Thoracic aorta (tissue), 2 donors: ENCODE measurements at places on chromosomes 7 and 10.

- DNase-seq: peak; percentile 59
Observed at GRCh38 chr7:128409596-128410450, at the start of gene IMPDH1. Gene IMPDH1, minus strand, starts transcription at chr7:128409982. Its CDS starts 81 bp downstream, at chr7:128409901.

- DNase-seq: no peak
Observed at GRCh38 chr7:13091974-13092707, 404.7 kb downstream of the ARL4A start.

- no peak for DNase-seq
Observed at GRCh38 chr7:95011995-95012394, 104.6 kb downstream of the PPP1R9A start.

DNA sequence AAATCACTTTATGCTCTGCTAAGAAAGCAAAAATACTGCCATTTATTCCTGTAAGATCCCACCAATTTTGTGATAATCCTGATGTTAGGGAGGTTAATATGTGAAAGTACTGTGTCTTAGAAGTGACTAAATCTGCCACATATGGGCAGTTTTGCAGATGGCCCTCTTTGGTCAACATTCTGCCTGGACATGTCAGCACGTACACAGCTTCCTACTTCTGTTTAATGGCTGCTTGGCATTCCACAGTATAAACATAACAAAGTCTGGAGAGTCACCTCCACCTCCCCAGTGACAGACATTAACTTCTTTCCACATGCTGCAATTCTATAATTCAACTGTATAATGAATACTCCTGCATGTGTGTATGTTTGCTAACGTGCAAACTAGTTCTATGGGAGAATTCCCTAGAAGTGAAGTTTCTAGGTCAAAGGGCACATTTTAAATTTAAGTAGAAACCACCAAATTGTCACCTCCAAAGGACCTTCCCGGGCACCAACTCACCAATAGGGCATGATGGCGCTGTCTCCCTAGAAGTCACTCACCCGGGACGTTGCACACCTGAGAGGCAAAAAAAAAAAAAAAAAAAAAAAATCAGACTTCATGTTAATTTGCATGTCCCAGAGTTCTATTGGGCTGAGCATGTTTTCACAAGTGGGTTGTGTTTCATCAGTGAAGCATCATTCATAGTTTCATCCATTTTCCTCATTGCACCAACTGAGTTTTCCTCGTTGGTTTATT is 38.9 kb downstream of the MKI67 start:
- no peak for DNase-seq

- no peak for DNase-seq
Observed at GRCh38 chr7:2990949-2991470, 52.7 kb downstream of the CARD11 start.

DNA sequence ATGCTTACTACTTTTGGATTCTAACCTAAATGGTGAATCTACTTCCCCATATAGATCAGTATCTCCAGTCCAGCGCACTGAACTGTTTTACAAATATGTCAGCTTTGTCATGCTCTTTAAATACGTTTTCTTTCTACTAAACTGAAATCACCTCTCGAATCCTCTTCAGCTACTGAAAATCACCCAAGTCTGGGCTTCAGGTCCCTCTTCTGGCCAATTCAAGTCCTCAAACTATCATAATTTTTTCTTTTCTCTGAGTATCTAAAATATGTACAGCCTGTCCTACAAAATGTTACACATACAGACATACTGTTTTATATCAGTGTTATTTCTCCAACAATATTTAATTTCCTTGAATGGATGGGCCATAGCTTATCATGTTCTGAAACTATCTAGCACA is 84.2 kb downstream of the CACNA2D1 start:
- DNase-seq: no peak

DNA sequence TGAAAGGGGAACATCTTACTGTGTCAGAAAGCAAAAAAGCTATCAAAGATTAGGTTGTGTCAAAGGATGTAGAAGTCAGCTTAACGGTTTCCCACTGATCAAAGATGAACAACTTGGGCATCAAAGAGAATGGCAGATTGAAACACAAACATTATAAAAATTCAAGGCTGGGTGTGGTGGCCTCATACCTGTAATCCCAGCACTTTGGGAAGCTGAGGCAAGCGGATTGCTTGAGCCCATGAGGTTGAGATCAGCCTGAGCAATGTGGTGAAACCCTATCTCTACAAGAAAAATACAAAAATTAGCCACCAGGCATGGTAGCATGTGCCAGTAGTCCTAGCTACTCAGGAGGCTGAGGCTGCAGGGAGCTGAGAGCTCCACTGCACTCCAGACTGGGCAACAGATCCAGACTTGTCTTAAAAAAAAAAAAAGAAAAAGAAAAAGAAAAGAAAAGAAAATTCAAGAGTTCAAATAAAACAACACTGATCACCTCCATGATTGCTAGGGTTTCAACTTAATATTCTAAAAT is 34.5 kb downstream of the RTKN2 start:
- no peak for DNase-seq

DNA sequence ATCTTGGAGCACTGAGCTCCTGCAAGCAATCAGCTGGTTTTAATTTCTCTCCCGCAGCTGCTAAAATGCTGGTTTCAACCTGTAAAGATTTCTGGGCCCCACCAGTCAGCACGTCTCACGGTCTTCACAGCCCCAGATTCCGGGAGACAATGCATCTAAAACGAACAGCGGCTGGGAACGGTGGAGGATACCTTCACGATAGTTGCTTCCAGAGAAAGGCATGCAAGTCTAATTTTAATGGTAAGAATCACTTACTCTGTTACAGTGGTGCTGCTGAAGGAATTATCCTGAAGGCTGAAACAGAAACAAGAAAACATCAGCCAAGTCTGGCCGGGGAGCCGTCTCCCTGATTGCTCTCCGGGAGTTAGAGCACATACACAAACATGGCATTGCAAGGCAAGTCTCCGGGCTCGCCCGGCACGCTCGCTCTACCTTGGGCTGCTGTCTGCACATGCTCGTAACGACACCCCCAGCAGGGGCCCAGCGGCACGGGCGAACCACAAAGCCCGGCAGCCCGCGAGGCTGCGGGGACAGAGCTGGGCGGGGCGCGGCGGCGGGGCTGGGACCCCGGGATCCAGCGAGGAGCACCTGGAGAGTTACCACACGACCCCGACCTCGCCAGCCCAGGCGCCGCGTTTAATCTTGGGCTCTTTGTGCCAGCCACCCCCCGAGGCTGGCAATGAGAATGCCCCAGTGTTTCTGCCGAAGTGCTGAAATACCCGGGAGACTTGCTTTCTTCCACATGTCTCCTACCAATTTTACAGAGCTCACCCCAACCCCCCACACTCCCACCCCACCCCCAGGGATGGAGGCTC is at the start of gene FAM13C:
Gene FAM13C (minus strand): TSS at position 406 of the 815 bp plus-strand sequence. CDS start 89 bp downstream, at position 317.
- no peak for DNase-seq

DNA sequence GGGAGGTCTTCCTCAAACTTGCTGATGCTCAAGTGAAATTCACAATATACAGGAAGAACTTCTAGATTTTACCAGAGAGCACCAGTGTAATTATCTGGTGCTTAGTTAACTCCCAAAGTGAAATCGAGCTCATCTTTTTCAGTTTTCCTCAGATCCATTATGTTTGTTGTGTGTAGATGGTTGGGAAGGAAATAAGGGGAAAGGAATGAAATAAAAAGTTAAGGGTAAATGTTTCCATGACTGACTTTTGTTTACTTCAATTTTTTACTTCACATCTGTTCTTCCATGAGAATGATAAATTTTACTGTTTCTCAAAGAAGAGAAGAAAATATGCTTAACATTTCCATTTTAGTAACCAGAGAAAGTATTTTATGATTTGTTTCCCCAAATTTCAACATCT is 21.3 kb downstream of the FAM107B start:
- DNase-seq: no peak

DNA sequence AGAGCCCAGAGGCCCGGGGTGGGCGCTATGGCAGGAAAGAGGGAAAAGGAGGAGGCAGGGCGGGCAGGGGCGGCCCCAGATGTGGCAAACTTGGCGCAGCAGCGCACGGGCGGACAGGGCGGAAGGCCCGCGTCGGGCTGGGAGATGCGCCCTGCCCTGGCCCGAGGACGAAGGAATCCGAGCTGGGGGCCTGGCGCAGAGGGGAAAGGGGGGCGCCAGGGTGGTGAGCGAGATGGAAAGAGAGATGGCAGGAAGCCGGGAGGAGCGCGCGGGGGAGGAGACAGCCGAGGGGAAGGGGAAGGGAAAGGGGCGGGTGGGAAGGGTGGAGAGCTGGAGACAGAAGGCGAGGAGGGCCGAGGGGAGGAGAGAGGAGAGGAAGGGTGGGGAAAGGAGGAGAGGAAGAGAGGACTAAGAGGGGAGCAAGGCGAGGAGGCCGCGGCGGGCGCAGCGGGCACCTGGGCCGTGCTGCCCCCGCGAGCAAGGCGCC is at the start of gene MARVELD1:
Gene MARVELD1 (plus strand): TSS at position 392 of the 487 bp plus-strand sequence. CDS start 147 bp downstream, outside the sequence.
- DNase-seq: peak; percentile 48

DNA sequence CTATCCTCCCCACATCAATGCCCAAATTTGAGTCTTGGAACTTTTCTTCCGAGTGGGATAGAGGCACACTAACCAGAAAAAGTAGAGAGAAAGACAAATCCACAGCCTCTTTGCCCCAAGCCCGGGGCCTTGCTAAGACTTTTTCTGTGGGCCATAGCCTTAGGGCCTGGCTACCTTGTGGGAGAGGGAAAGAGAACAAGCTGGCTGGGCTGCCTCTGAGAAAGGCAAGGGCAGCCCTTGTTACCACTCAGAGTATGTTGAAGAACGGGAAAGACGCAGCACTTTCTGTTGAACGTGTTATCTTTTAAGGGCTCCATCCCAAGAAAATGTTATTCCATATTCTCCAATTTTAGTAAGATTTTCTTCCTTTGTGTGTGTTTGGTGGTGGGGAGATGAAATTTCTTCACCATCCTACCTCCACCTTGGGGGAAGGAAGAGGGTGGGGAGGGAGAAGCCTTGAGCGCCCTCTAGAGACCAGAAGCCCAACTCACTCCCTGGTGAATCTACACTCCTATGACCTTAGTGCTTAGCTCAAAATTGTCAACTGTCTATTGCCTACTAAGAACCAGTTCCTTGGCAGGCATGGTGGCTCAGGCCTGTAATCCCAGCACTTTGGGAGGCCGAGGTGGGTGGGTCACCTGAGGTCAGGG is 3.9 kb upstream of the NRF1 start:
- DNase-seq: no peak

DNA sequence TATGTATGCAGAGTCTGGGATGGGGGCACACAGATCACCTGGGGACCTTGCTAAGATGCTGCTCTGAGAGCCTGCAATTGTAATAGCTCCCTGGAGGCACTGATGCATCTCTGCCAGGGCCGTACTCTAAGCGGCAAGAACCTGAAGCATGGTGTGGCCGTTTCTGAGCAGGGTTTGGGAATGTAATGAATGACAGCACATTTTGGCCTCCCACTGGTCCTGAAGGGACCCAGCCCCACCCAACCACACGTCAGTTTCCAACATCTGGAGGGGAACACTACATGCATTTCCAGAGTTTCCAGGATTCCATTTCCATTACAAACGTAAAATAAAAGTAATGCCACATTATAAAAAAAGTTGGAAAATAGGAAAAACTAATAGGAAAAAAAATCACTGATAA is 14.0 kb downstream of the ZCCHC24 start:
- no peak for DNase-seq

- DNase-seq: no peak
Observed at GRCh38 chr10:102460836-102461186, 9.5 kb upstream of the C10orf95 start.

DNA sequence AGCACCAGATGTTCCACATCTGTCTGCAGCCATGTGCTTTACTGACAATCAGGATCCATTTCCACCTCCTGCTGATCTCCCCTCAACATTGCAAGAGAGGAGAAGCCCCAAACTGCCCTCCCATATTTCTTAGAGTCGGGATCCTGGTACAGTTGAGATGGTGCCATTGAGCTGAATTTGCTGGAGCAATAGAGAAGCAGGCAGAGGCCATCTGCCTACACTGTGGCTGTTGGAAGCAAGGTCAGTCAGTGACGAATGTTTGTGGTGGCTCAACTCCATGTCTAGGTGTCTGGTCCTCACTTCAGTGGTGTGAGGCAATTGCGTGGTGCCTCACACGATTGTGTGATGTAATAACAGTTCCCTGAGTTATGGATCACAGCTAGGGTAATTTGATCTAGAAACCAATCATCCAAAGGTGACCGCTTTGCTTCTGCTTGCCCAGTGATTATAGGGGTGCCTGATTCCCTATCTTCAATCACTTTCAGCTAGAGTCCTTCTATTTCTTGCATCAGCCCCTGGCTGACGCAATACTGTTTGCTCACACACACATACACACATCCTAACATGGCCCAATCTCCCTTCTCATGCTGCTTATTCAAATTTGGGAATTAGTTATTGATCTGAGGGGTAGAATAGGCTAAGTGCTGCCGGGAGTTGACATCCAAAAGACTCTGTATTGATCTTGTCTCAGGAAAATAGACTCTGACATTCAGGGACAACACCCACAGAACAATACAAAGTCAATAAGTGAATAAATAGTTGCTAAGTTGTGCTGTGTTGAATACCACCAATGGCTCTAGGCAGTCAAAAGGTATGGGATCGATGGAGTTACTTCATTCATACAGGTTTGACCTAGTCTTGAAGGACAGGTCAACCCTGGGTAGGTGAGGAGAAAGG is 46.1 kb upstream of the SLC35B4 start:
- DNase-seq: no peak

- DNase-seq: no peak
Observed at GRCh38 chr7:139771001-139771956, 6.5 kb downstream of the HIPK2 start.

DNA sequence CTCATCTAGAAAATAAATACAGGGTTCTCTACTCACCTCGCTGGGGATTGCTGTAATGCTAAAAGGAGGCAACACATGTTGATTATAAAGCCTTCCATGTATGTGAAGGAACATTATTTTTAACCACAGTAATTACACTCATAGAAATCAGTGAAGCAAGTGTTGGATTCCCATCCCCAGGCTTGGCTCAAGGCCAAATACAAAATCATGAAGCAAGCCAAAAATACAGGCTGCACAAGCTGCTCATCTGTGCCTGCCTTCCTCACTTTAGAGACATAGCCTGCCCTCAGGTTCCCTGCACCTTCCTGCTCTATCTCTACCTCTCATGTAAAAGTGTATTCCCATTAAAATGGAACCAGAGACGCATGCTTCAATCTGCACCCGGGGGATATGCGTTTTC is 1077.1 kb upstream of the C7orf33 start:
- no peak for DNase-seq

GRCh38 chr10:79025199-79025832 is 43.5 kb upstream of the ZMIZ1 start:
- DNase-seq: no peak

GRCh38 chr7:69436946-69437345 is 161.3 kb upstream of the AUTS2 start:
- no peak for DNase-seq

- no peak for DNase-seq
Observed at GRCh38 chr10:62907470-62908212, 91.5 kb upstream of the EGR2 start.

DNA sequence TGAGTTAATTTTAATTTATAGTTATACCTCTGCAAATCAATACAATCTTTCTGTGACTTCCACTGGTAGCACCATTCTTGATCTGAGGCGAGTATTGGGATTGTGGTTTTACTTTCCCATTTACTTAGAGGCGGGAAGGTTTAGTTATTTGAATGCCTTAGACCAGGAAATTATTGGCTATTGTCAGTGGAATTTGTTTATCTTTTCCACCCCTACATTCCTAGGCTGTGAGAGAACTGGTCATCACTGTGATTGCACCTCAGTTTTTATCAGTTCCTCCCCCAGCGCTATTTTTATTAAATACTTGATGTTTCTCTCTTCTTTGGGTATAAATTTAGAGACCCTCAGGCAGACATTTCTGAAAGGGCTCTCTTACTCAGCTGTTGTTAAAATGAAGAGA is 29.9 kb downstream of the CDK14 start:
- no peak for DNase-seq
